DMS153 (cell line): ENCODE measurements at places on chromosomes 16 and 17.

GRCh38 chr16:31001507-31002249 is 8.8 kb downstream of the STX1B start:
- DNase-seq: no peak

GRCh38 chr17:77356109-77356689 is 215.4 kb downstream of the SEC14L1 start:
- DNase-seq: peak; percentile 76

DNA sequence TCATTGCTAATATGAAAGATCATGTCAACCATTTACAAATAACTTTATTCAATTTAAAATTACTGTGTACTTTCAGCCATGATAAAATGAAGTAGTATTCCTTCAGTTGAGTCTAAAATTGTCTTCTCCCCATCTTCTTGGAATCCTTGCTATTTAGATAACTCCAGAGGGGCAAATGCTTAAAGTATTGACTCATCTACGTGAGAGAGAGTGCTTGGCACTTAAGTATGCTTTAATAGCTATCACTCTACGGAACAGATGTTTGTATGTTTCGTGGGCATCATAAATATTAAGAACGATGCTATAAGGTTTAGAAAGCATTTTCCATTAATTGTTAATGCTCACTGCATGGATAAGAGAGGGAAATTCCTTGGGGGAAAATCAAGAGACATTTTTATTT is 69.3 kb upstream of the MED13 start:
- DNase-seq: no peak

DNA sequence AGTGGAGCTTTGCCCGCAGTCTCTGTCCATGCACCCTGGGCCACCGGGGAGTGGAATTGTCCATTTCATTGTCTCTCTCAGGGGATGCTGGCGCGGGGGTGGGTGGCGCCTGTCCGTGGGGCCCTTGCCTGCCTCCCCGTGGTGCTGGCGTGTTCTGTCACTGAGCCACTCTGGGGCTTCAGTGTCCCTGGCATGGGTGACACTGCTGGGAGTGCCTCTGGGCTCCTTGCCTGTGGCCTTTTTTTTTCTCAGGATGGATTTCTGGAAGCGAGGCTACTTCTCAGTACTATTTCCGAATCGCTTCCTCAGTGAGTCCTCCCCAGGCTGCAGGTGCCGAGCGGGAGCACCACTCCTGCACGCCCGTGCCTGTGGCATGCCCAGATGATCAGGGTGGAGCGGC is 55.0 kb downstream of the PDPK1 start:
- no peak for DNase-seq

- DNase-seq: no peak
Observed at GRCh38 chr16:63967966-63968365, 1153.9 kb downstream of the CDH11 start.

- DNase-seq: no peak
Observed at GRCh38 chr17:13550291-13550690, 51.4 kb downstream of the HS3ST3A1 start.
